ENCODE measurements at places on chromosomes 5 and 9.

DNA sequence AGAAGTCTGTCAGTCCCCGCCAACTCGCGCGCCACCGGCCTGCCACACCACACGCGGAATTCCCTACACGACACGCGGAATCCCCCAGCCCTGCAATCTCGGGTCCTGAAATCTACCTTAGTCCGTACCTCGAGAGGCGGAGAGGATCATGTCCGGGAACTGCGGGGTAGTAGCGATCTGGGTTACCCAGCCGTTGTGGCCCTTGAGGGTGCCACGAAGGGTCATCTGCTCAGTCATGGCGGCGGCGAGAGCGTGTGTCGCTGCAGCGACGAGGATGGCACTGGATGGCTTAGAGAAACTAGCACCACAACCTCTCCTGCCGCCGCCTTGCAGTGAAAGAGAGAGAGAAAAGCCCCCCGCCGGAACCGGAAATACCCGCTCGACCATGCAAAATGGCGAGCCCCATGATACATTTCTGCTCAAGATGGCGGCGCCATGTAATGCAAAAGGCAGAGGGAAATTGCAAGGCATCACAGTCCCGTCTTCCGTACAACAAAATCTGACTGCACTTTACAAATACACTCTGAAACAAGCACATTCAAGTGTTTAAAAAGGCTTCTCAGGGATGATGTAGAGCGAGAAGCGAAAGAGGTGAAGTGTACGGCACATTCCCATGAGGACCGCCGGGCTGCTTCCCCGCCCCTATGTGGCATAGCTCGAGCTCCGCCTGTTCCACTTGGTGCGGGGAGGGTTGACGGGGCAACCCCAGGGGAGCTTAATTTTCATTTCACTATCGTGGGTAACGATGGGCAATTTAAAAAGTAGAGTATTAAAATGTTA lies at the start of gene RACK1:
TSS of gene RACK1 (minus strand) at position 343 of the 780 bp plus-strand sequence. CDS start at position 237, 106 bp downstream.
- peak; percentile 79 for DNase-seq

DNA sequence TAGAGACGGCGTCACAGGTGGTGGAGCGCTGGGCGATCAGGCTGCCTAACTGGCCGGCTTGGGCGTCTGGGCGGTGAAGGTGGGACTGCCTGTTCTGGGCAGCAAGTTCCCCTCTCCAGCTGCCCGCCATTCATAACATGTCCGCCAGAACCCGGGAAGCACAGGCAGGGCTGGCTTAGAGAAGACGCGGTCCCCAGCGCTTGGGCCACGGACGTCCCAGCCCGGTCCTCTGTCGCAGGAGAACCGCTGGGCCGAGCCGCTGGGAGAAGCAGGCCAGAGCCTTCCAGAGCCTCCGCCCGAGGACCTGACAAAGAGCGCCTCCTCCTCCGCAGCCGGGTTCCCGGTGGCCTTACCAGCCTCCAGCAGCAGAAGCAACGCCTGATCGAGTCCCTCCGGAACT lies 15.2 kb upstream of the HAND1 start:
- DNase-seq = no peak

- DNase-seq = peak; percentile 69
These were observed 20.8 kb upstream of the KIF2A start for GRCh38 chr5:62284946-62285891.

DNA sequence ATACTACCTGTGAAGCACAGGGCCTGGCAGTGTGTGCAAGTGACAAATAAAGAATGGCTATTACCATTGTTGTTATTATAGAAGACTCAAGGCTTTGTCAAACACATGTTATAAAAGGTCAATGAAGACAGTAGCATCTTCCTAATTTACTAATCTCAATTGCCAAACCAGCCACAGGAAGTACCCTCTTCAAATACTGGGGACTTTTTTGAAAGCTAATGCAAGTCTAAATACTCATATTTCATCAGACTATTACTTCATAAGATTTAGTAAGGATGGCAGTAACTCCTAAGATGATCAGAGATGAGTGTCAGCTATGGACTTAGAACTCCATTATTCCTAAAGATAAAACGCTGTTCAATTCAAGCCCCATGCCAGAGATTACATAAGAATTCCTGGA lies 43.0 kb downstream of the GNAQ start:
- no peak for DNase-seq

DNA sequence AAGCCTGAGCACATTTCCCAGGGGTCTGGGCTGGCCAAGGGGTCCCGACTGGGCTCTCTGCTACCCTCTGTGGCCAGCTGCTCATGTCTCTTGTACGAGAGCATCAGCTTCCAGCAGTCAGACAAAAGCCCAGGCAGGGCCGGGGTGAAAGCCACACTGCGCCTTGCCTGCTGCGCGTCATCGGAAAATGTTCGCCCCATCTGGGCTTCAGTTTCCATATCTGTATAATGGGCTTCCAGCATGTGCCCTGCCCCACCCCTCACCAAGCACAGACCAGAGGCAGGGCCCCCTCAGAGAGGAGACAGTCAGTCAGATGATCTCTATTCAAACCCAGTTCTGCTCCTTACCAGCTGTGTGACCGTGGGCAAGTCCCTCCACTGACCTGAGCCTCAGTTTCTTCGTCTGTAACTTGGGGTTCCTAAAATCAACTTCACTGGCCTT lies 8.0 kb upstream of the GRHPR start:
- no peak for DNase-seq

- DNase-seq = no peak
These were observed 7.2 kb downstream of the MACROH2A1 start for GRCh38 chr5:135391869-135392255.

DNA sequence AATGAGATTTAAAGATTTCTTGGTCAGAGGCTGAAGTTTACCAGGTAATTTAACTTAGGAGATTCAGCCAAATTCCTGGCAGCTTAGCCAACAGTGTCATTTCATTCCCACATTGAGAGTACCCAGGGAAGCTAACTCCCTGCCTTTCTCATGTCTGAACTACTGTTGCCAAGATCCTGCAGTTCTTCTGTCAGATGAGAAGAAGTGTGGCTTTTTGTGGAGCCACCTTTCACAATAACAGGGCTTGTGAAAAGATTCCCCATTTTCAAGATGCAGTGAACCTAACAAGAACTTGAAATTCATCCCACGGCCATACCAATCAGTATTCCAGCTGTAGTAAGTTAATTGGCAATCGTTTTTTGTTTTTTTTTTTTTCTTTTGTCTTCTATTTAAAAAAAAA lies 176.4 kb downstream of the XRCC4 start:
- no peak for DNase-seq

GRCh38 chr5:139733010-139733688 lies 62.5 kb upstream of the PSD2 start:
- no peak for DNase-seq

DNA sequence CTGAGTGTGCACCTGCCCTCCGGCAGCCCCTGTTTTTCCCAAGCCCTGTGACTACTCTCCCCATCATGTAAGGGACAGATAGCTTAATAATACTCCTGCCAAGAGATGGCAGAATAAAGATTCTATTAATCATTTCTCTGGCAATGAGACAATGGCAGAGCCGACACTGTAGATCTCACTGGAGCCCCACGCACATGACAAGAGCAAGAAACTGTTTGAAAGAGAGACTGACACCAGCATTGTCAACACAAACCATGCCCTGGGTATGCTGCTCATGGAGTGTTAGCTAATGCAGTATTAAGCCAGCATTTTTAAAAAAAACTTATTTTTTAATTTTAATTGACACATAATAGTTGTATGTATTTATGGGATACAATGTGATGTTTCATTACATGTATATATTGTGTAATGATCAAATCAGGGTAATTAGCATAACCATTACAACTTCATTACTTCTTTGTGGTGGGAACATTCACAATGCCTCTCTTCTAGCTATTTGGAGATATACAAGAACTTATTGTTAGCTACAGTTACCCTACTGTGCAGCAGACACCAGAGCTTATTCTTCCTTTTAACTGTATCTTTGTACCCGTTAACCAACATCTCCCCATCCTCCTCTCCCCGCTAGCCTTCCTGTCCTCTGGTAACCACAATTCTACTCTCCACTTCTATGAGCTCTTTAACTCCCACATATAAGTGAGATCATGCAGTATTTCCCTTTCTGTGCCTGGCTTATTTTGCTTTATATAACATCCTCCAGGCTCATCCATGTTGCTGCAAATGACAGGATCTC lies 31.5 kb upstream of the SEMA4D start:
- DNase-seq = no peak

GRCh38 chr5:179585941-179586401 lies 35.6 kb downstream of the RUFY1 start:
- DNase-seq = no peak

- no peak for DNase-seq
These were observed 558.7 kb downstream of the ACTL7B start for GRCh38 chr9:108297073-108297472.

- no peak for DNase-seq
These were observed 165.5 kb downstream of the SYK start for GRCh38 chr9:90967145-90967538.

GRCh38 chr9:130255631-130256134 lies 9.9 kb upstream of the HMCN2 start:
- DNase-seq = no peak

GRCh38 chr9:121336665-121337064 lies 33.4 kb downstream of the STOM start:
- DNase-seq = no peak

GRCh38 chr9:90457386-90458190 lies 185.0 kb downstream of the DIRAS2 start:
- DNase-seq = no peak

GRCh38 chr5:58722160-58722559 lies 139.3 kb downstream of the RAB3C start:
- DNase-seq = no peak

DNA sequence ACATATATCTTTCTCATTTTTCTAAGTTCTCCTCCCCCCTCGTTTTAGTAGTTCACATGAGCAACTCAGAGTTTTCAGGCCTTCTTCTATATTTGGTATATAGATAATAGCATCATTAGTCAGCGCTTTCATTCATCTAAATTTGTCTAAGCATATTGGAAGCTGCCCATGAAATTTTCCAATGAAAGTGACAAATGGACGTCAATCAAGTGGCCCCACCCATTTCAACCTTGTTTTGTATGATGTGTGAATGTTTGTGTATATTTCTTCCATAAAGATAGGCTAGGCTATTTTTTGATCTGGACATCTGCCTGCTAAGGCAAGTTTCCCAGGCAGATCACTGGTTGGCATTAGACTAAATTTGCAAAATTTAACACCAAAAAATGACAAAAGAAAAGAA lies 104.0 kb upstream of the SSBP2 start:
- DNase-seq = no peak

- no peak for DNase-seq
These were observed 183.7 kb downstream of the SAXO1 start for GRCh38 chr9:18849270-18849669.

DNA sequence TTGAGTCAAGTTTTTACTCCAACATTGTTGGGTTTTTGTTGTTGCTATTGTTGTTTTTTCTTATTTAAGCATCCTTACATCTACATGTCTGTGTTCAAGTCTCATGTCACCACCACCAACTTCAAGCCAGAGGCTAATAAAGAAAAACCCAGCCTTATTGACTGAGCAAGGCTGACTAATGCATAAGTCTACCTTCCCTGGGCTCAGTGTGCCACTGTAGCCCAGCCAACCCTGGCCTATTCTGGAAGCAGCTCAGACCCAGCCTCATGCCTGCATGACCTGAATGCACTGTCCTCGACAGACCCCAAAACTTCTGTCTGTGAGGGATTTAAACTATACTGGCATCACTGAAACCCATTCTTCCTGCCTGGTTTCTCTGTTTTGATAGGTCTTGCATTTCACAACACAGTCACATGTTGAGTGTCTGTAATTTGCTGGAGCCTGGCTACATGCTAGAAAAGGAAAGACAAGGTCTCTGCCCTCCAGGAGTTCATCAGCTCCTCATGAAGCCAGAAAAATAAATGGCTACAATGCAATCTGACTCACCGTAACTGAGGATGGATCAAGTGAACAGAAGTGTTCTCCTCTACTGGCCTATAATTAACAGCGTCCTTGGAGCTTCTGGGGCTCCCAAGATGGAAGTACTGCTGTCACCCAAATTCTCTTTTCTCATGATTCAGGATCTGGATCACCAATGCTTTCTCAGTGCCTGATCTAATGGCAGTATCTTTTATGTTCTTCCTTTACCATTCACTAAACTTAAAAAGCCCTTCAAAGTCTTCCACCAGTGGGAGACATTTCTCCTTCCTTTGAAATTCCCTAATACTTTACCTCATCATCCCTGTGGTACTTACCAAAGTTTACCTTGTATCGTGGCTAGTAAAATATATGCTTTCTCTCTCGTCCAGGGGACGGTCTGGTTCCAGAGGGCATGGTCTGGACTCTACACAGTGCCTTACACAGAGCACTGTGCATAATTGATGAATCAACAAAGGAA lies 103.9 kb upstream of the IFNE start:
- DNase-seq = no peak

GRCh38 chr5:159451197-159452052 lies 121.1 kb upstream of the IL12B start:
- no peak for DNase-seq

DNA sequence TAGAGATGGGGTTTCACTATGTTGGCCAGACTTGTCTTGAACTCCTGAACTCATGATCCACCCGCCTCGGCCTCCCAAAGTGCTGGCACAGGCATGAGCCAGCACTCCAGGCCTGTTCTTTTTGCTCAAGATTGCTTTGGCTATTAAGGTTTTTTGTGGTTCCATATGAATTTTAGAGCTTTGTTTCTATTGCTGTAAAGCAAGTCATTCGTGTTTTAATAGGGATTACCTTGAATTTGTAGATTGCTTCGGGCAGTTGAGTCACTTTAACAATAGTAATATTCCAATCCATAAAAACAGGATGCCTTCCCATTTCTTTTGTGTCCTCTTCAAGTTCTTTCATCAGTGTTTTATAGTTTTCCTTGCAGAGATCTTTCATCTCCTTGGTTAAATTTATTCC lies 22.1 kb downstream of the C6 start:
- no peak for DNase-seq

DNA sequence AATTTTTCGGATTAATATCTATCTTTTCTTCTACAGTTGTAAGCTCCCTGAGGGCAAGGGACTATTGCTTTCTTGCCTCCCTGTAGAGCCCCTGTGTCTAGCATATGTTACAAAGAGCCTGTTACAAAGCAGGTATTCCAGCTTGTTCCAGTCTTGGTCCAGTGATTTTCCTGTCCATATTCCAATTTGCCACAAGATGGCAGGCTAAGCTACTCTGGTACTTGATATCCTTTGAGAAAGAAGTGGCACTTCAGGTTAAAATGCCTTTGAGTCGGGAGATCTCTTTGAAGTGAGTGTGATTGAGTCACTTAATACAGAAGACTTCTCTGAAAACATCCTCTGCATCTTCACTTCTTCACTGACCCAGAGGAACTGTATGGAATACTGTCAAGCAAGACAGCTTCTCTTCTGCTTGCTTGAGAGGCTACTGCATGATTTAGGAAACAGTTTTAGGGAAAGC lies 24.5 kb downstream of the CAVIN4 start:
- no peak for DNase-seq

DNA sequence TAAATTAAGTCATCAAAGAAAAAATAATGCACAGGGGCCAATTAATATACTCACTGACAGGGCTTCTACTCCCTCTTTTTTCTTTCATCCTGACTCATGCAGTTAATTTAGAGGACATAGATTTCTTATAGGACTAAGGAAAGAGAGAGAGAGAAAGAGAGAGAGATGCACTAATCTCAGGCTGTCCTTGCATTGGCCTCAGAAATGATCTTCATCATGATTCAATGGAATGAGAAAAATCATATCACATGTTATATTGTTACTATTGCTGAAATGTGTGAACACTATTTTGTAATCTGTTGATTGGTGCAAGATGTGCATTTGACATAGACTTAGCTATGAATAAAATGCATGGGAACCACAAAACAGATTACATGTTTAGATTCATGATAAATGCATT lies 608.3 kb upstream of the NUDT12 start:
- DNase-seq = no peak

GRCh38 chr9:93582550-93582949 lies 6.2 kb downstream of the PHF2 start:
- DNase-seq = no peak

GRCh38 chr9:7363777-7364477 lies 435.7 kb downstream of the DMAC1 start:
- no peak for DNase-seq

Measured in stimulated activated CD4-positive, alpha-beta T cell treated with anti-CD3 and anti-CD28 coated beads, Interleukin-12 subunit alpha, Interleukin-12 subunit beta, amount 100 ng/mL, for 24 hours (primary cell).